ENCODE measurements at places on chromosomes 7 and 10.

DNA sequence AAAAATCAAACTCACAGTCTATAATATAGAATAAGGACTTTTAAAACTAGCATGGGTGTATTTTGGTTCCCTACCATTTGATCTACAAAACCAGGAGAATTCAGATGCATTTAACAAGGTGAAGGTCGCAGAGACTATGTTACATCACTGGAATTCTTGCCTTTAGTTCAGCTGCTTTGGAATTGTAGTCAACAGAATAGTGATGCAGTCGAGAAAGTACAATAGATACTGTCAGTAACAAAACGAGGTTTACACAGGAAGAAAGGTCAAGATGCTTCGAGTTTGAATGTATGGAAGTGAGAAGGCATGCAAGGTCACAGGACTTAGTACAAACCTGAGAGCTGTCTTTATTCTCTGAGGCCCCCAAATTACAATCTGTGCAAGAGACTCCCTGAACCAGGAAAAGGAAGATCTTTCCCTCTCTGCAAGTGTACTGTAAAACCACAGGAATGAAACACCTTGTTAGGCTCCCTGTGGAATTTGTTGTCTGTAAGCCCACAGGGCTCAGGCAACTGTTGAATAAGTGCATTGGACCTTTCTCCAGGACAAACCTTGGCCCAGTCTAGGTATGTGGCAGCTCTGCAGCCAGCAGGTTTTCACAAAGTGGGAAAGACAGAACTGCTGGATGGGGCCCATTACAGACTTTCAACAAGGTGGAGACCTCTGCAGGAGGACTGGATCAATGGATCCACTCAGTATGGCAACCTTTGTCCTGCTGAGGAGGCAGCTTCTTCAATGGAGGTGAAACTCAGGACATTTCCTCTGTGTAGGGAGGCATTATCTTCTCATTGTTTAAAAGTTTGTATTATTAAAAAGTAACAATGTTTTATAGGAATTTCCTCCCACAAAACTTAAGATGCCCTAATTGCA is 101.1 kb upstream of the GSDME start:
- no peak for DNase-seq

GRCh38 chr7:139422126-139422525 is 61.3 kb downstream of the KLRG2 start:
- DNase-seq, result no peak

- DNase-seq, result no peak
Observed at GRCh38 chr7:70893422-70893821, 238.5 kb upstream of the GALNT17 start.

GRCh38 chr10:121734589-121735045 is 136.4 kb upstream of the FGFR2 start:
- peak; percentile 17 for DNase-seq

DNA sequence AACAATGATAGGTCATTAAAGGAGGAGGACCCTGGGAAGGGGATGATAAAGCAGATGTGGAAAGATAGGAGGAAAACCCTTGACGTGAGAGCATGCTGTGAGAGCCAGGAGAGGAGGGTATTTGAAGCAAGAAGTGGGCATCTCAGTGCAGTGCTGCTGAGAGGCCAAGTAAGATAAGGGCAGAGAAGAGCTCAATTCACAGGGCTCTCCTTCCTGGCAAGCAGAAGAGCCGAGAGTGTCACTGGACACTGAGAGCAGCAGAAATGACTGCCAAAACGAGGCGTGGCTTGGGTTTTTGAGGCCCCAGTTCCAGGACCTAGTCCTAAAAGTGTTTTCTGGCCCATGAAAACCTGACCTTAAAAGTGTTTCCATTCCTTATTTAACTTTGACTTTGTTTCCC is 213.5 kb downstream of the LHFPL3 start:
- DNase-seq, result no peak

GRCh38 chr7:93004906-93005305 is 112.9 kb downstream of the SAMD9 start:
- DNase-seq, result no peak

DNA sequence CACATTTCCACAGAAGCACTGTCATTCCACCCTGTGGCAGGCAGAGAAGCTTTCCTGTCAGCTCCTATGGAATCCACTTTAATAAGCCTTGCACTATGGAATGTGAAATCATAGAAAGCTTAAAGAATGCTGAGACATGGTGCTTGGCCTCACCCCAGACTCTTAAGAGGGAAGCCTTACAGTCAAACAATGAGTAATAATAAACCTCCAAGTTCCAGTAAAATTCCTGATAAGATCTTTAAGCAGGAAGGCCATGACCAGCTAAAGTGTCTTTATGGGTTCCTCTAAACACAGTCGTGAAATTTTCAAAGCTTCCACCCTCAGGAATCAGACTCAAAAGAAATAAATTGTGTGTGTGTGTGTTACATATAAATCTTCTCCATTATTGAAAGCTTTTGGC is 11.9 kb upstream of the TEX36 start:
- DNase-seq, result peak; percentile 7

GRCh38 chr10:44512431-44513022 is 127.6 kb upstream of the CXCL12 start:
- DNase-seq, result no peak

DNA sequence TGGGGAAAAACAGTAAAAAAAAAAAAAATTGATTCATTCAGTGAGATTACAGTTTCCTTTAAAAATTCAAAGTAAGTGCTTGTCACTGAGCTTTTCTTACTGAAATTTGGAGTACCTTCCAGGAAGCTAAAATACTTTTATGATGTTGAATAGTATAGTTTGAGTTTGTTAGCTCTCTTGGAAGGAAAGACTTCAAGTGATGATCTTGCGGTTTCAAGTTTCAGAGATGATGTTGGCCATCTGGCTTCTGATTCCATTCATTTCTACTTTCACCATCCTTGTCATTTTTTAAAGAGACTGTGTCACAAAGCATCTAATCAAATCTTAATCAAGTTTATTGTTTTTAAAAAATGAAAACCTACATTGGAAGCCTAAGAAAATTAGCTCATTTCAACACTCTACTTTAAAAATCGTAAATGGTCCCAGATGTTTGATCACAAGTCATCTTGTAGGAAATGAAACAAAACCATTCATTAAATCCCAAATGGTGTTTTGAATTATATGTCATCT is 4.9 kb upstream of the HERPUD2 start:
- DNase-seq, result no peak

GRCh38 chr10:93600446-93601145 is 439 bp downstream of the RBP4 start:
- DNase-seq, result peak; percentile 34

GRCh38 chr10:110312206-110312605 is 7.5 kb upstream of the SMNDC1 start:
- peak; percentile 77 for DNase-seq

DNA sequence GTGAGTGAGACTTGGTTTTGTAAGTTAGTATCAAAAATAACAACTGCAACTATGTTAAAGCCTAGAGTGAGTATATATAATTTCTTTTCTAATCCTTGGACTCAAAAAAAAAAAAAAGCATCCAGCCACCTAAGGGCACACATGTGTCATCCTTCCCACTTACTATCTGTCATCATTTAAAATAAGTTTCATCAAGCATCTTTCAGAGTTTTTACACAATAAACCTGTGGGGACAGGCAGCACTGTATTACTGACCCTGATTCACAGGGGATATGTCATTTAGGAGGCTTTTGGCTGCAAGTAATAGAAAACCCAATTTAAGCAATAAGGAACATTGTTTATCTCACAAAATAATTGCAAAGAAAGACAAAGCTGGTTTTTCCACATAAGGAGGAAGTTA is 32.3 kb upstream of the OSBPL3 start:
- peak; percentile 7 for DNase-seq

- no peak for DNase-seq
Observed at GRCh38 chr7:134062460-134062859, 64.7 kb upstream of the LRGUK start.

- no peak for DNase-seq
Observed at GRCh38 chr7:21317966-21318915, 109.6 kb upstream of the SP4 start.

GRCh38 chr10:50456719-50457118 is 167.0 kb downstream of the SGMS1 start:
- no peak for DNase-seq

- DNase-seq, result no peak
Observed at GRCh38 chr7:39269034-39269433, 291.3 kb downstream of the POU6F2 start.

DNA sequence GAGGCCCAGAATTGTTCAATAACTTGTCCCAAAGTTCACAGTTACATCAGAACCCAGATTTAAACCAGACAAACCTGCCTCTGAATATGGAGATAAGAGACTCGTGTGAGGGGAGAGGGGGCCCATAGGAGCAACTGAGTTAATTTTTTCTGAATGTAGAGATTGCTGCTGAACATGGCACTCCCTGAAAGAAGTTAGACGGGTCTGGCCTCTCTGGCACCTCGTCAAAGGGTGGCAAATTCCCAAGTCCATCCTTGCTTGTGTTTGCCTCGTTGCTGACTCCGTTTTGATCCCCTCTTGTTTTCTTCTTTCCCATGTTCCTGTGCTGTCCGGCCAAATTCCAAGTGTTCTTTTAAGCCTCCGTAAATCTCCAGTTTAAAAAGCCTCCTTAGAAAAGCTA is 35.2 kb upstream of the YAE1 start:
- no peak for DNase-seq

DNA sequence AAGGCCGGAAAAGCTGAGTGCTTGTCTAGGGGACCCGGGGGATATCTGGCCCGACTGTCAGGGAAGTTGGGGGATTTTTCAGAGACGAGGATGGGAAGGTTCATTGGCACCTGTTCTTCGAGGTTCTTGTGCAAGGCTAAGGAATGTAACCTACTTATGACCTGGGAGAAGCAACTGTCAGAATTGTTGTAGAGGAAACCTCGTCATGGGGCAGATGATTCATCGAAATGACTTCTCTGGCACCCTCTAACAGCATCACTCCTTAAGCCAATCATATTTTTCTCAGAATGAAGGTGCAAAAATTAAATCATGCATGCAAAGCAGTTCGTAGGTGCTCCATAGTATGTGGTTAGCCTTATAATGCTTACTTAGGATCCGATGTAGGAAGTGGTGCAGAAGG is 58.6 kb downstream of the PLXDC2 start:
- DNase-seq, result no peak

DNA sequence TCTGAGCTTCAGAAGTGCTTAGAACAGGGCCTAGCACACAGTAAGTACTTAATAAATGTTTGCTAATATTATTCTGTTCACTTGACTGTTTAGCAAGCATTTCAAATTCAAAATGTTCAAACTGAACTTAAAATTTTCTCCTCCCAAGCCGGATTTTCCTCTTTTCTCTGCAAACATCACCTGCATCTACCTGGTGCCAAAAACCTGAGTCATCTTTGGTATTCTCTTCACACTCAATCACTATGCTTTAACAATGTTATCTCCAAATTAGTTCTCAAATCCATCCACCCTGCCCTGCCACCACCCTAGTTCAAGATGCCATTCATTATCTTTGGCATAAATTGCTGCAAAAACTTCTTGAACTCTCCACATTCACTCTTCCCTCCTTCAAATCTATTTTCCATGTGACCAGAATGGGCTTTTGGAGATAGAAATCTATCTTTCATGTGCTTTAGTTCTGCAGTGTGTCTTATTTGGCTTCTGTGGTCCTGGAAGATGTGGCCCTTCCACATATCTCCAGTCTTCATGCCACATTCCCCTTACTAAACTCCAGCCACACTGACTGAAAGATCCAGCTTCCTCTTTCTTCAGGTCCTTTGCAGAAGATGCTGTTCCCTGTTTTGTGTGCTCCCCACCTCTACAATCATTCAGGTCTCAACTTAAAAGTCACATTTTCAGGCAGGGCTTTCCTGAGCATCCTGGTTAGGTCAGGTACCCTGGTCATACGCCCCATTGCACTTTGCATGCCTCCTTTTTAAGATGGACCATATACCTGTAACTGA is 2.0 kb downstream of the GGCT start:
- no peak for DNase-seq

GRCh38 chr7:151409667-151410404 is at the start of gene WDR86:
Gene WDR86, minus strand, starts transcription at chr7:151410038. Its CDS starts 449 bp downstream, at chr7:151409589.
- no peak for DNase-seq

- DNase-seq, result peak; percentile 73
Observed at GRCh38 chr10:12852687-12853086, 148.8 kb downstream of the CCDC3 start.

GRCh38 chr10:113297226-113297625 is 255.6 kb upstream of the HABP2 start:
- no peak for DNase-seq

DNA sequence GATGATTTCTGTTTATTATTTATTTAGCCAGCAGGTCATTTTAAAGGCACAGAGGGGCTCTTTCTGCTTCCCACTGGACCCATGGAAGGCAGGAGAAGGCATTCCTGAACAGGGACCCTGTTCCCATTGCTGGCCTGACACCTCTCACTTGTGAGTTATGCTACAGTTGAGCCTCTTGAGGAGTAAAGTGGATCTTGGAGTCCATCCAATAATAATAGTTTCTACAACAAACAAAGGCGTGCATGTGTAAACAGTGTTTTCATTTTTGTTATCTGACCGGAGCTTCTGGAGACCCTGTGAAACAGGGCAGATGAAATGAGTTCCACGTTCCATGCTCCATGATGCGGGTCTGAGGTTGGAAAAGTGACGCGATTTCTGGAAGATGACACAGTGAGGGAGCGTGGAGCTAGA is 127.3 kb upstream of the HABP2 start:
- peak; percentile 37 for DNase-seq

DNA sequence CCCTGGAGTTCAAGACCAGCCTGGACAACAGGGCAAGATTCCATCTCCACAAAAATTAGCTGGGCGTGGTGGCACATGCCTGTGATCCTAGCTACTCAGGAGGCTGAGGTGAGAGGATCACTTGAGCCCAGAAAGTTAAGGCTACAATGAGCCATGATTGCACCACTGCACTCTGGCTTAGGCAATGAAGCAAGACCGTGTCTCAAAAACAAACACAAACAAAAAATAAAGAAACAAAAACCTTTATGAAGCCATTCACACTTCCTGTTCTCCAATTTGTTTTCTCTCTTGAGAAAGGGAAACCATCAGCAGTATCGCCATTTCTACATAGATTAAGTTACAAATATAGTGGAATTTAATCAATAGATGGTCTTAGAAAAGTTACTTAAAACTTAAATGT is 19.8 kb downstream of the YME1L1 start:
- DNase-seq, result no peak

- peak; percentile 61 for DNase-seq
Observed at GRCh38 chr10:118950190-118950680, 79.3 kb upstream of the NANOS1 start.

DNA sequence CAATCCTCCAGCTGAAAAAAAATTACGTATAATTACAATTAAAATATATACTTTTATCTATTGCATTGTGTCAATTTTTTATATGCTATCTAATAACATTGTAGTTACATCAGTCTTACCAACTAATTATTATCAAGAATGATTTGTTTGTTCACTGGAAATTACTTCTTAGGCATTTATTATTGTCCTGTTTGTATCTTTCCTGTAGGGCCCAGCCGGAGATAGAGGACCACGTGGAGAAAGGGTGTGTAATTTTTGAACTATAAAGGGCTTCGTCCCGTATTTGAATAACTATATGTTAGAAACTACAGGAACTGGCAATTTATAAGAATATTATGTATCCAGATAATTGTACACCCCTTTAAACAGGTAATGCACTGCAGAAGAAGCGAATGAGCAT is 4.1 kb downstream of the COL1A2 start:
- DNase-seq, result peak; percentile 9

GRCh38 chr7:43328785-43329380 is 216.4 kb downstream of the HECW1 start:
- no peak for DNase-seq
